ENCODE measurements at places on chromosomes 12 and 14.

GRCh38 chr14:54133896-54134295, 177.3 kb upstream of the BMP4 start:
- peak; percentile 98 for DNase-seq

GRCh38 chr12:107490010-107490409, 195.6 kb upstream of the PWP1 start:
- no peak for DNase-seq

- DNase-seq = no peak
Measured at GRCh38 chr14:69672356-69672755, 61.0 kb downstream of the SUSD6 start.

DNA sequence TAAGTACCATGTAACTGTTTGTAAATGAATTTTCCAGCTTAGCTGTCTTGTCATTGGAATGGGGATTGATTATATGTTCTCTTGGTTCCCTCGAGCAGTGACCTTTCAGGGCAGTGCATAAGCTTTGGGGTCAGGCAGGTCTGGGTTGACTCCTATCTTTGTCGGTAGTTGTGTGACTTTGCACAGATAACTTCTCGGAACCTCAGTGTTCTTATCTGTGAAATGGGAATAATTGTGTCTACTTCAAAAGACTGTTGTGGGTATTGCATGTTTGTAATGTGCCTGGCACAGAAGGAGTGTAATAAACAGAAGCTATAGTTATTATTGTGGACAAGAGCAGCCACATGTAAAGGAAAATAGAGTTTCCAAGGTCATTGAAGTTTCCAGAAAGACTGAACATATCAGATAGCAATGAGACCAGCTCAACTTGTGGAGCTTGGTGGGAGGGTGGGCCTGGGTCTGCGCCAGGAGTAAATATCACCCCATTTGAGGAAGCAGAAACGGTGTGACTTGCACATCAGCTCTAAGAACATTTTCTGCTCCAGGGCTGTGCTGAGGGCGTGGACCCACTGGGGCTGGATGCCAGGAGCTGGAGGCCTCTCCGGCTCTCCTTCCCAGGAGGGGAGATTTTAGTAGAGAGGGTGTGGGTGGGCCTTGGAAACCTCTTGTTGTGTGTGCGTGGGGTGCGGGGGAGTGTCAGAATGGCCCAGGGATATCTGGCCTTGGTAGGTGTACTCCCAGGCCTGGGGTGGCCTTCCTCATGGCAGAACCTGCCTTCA, 19.7 kb downstream of the FOS start:
- DNase-seq = peak; percentile 51

DNA sequence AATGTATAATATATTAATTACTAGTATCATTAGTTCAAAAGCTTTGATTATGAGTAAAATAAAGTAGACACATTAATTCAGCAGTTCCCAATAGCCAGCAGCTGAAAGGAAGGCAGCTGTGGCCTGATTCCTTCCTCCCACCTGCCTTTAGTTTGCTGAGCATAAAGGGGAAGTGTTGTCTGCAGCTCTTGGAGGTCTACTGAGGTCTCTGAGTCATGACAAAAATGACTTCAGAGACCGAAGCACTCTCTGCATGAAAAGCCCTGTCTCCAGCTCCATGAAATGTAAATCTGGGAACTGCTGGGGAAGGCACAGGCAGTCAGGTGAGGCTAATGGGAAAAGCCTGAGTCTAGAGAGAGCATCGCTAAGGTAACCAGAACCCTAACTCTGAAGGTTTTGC, 165.4 kb downstream of the NRXN3 start:
- peak; percentile 8 for DNase-seq

DNA sequence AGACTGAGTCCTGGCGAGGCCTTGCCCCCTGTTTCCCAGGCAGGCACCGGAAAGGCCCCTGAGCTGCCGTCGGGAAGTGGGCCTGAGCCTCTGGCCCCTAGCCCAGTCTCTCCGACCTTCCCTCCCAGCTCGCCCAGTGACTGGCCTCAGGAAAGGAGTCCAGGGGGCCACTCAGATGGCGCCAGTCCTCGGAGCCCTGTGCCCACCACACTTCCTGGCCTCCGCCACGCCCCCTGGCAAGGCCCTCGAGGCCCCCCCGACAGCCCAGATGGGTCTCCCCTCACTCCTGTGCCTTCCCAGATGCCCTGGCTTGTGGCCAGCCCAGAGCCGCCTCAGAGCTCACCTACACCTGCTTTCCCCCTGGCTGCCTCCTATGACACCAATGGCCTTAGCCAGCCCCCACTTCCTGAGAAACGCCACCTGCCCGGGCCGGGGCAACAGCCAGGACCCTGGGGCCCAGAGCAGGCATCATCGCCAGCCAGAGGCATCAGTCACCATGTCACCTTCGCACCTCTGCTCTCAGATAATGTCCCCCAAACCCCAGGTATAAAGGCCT, 10.9 kb downstream of the TNS2 start:
- DNase-seq = no peak

DNA sequence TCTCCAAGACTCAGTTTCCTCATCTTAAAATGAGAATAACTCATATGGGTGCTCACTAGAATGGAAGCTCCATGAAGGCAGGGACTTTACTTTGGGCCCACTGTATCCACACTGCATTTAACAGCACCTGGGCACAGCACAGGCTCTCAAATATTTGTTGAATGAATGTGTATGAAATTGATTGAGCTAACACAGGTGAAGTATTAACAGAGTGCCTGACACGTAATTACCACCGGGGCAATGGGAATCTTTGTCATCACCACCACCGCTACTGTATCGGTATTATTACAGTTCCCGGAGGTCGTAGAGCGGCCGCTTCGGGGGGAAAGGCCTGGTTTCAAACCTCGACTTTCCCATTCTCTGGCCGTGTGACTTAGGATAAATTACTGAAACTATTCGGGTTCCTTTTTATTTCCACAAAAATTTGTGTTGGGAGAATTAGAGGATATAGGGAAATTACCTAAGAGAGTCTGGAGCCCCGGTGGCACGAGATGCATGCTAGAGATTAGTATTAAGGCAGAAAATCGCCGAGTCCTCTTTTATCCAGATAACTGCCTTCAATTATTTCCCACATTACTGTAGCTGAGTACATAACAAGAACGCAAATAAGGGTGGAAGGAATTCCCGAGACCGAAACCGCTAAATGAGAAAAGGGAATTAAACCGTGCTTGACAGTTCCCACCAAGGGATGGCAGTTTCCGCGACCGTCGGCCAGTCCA, 1.0 kb upstream of the RIC8B start:
- peak; percentile 59 for DNase-seq

- no peak for DNase-seq
Measured at GRCh38 chr12:131077931-131078391, 124.3 kb downstream of the ADGRD1 start.

- DNase-seq = no peak
Measured at GRCh38 chr14:70962935-70963334, 55.7 kb downstream of the PCNX1 start.

DNA sequence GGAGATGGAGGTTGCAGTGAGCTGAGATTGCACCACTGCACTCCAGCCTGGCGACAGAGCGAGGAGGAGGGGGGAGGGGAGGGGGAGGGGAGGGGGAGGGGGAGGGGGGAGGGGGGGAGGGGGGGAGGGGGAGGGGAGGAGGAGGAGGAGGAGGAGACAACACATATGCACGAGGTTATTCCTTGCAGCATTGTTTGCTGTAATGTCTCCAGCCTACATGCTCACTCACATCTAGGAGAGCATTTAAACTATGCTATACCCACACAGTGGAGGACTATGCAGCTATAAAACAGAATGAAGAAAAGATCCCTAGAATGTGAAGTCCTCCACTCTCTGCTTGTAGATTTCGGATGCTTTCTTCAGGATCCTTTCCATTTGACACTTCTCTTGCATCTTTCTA, 3.5 kb upstream of the HIGD1C start:
- DNase-seq = no peak

GRCh38 chr14:58085877-58086276, 66.1 kb downstream of the ARMH4 start:
- peak; percentile 58 for DNase-seq

DNA sequence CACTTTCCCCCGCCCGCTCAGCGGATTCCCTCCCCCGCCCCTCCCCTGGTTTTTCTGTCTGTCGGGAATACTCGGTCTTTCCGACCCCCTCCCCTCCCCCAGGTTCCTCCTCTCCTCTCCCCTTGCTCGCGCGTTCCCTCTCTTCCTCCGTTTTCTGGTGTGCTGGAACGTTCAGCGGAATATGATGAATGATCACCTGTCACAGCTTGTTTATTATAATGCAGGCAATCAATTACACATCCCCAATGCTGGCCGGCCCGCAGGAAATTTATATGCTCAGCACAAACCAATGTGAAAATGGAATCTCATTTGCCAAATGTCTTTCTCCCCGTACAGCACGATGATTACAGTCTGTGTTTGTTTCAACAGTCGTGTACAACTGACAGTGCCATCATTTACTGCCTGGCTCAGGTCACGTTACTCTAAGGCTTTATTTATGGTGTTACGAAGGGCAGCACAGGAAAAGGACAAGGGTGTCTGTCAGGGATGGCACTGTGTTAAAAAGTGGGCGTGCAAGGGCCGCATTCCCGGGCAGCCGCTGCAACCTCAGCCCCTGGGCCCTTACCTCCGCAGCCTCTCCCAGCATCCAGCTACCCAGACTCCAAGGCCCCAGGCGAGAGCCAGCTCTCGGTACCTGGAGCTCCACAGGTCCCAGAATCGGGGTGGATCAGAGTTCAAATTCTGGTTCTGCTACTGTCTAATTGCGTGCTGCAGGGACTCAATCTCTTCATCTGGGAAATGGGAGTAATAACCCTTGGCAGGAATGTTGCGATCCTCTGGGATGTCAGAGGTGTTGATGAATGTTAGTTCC, 24.7 kb upstream of the MAP1LC3B2 start:
- DNase-seq = no peak

- DNase-seq = no peak
Measured at GRCh38 chr14:76390621-76391020, 14.7 kb downstream of the ESRRB start.

- no peak for DNase-seq
Measured at GRCh38 chr14:80049055-80049454, 162.2 kb downstream of the DIO2 start.

GRCh38 chr12:54296393-54297099, 4.3 kb downstream of the NFE2 start:
- DNase-seq = no peak

DNA sequence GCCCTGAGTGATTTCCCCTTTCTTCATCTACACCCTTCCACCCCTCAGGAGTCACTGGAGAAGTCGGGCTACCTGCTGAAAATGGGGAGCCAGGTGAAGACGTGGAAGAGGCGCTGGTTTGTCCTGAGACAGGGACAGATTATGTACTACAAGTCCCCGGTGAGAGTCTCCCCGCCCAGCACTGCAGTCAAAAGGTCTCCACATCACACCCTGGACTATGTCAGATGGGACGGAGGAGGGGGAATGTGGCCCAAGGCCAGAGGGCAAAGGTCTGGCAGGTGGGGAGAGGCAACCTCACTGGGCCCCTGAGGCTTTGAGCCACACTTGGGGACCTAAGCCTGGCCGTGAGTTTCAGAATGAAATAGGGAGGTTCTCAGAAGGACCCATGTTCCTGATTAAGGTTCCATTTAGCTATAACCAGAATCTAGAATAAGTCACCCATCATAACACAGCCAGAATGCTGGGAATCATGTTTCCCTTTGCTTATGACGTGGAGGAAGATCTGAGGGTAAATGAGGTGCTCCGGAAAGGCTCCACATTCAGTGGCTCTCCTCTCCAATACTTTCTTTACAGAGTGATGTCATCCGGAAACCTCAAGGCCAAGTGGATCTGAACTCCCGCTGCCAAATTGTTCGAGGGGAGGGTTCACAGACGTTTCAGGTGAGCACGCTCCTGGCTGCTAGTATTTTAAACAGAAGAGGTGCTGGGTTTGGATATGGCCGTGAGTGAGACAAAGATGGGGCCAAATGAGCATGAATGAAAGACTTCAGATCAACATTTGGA, 26.6 kb downstream of the PIGH start:
- no peak for DNase-seq

DNA sequence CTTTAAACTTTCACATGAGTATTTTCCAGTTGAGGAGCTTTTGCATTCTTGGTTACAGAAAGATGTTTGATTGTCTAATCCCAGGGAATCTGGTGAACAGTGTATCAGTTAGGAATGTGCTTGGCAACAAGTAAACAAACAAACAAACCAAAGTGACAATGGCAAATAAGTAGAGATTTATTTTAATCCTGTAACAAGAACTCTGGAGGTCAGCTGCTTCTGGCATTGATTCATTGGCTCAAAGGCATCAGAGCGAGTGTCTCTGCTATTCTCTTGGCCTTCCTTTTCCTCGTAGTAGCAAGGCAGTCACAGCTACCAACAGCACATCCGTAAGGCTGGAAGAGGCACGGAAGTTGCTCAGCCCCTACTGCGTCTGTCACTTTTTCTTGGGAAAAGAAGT, 37.2 kb downstream of the CRADD start:
- peak; percentile 60 for DNase-seq

GRCh38 chr14:93527203-93527607, 96.5 kb downstream of the UNC79 start:
- DNase-seq = peak; percentile 49

DNA sequence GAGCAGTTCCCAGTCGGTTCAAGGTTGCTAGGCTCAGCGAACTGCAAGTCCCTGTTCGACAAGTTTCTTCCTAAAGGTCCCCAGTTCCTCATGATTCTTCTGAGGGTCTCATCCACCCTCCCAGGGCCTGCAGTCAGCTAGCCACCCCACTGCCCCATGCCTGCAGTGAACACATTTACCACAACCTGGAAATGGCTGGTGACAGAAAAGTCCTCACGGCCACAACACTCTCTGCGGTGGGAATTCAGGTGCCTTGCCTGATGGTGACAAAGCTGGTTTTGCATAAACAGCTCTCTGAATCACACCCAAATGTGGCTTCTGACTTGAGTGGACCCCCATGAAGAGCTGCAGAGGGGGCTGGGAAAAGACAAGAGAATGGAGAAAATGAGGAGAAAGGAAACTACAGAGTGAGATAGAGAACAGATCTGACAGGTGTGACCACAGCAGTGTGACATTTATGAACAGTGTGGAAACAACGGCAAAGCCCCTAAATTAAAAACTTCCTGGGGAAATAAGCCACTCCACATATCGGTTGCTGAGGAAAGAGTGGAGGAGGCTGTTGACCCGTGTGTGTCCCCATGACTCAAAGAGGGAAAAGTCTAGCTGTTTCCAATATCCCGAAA, 1.3 kb upstream of the CD27 start:
- DNase-seq = no peak

- DNase-seq = no peak
Measured at GRCh38 chr12:93378998-93379325, 1.2 kb downstream of the NUDT4 start.

DNA sequence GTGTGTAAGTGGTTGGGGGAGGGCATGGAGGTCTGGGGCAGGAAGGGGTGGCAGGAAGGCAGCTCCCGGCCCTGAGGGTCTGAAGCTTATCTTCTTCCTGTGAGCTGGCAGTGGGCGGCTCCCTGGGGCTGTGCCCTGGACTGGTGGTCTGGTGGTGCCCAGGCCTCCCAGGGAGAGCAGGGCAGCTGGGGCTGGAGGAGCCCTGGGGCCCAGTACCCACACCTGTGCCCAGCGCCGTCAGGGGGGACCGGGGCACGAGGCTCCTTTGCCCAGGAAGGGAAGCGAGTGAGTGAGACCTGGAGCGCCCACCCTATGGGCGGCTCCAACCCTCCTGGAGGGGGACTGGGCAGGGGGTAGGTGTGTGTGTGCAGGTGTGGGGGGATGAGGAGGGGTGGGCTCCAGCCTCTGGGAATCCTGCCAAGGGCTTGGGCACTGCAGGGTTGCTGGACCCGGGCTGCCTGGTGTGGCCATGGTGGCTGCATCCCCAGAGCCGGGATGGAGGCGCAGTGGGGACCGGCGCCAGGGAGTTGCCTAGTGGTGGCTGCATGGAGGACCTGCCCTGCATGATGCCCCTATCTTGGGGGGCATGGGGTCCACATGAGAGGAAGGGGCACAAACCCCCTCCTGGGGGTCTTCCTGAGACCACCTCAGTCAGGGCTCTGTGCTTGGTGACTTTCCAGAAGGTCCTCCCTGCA, 353.6 kb downstream of the TMEM121 start:
- no peak for DNase-seq

GRCh38 chr12:78470354-78471195, 394.0 kb upstream of the SYT1 start:
- DNase-seq = peak; percentile 58
